ENCODE measurements at places on chromosomes 5 and 9.

- DNase-seq = no peak
Observed at GRCh38 chr5:143155455-143155854, 248.0 kb downstream of the NR3C1 start.

DNA sequence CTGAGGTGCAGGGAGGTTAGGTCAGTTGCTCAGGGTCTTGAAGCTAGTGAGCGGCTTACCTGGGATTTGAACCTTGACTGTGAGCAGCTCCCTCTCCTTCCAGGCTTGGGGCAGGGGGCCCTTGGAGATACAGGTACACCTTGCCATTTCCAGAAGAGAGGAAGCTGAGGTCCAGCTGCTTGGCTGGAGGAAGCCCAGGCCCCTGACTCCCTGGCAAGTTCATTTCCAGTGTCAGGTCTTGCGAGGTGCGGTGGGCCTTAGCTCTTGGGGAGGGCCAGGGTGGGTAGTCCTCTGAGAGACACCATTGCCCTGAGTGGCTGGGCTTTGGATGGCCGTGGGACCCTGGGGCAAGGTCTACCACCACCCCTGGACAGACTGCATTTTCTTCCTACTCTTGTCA is 9.3 kb downstream of the PPARGC1B start:
- no peak for DNase-seq

DNA sequence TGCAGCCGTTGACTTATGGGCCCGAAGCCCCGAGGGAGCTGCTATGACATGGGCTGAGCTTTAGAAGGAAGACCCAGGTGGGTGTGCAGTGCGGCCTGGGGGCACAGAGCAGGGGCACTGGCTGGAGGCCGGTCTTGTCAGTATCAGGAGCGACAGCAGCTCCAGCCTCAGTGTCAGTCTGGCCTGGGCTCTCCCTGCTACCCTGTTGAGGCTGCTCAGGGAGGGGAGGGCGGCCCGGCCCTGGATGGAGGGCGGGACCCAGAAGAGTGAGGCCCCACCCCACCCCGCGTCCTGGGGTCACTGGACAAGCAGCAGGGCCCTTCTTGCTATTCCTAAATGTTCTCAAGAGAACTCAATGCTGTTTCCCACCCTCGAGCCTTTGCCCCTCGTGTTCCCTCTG is 18.0 kb downstream of the GFI1B start:
- DNase-seq = no peak

DNA sequence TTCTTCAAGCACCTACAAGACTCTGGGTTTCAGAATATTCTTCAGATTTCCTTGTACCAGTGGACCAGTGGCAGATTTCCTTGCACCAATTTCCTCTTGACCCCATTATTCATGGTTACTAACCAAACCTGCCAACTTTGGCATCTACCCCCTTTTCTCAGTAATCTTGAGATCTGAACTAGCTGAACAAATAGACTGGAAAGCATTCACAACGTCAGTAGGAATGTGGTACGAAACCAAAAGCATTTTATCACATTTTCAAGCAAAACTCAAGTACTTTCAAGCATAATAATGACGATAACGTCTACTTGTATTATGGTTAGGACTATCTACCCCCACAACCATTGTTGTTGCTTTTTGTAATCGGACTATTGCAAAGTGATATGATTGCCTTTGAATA is 1217.3 kb downstream of the PTPRD start:
- no peak for DNase-seq

- no peak for DNase-seq
Observed at GRCh38 chr5:64505769-64506566, at the start of gene RGS7BP. TSS of gene RGS7BP (plus strand) at chr5:64506015. CDS start at chr5:64506625, 610 bp downstream.

DNA sequence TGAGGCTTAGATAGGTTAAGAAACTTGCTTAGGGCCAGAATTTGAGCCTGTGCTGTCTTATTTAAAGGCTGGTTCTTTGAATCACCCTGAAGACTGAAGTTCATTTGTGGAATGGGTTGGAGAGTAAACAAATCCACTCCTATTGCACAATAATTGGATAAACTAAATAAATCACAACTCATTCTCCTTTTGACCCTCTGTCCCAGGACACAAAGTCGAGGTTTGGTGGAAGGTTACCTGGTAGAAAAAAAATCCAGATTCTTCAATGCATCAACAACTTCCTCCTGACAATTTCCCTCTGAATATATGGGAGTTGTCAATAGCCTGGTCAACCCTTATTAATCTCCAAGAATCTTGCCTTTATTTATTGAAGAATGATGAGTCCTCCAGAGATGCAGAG is 28.9 kb downstream of the TBC1D2 start:
- DNase-seq = no peak

All from SHP77 treated with DMSO at 0.1 percent for 48 hours (cell line).